ENCODE measurements at places on chromosomes 4 and X. TPM values are rescaled to one million over a fixed set of nuclear protein-coding genes. Genes with fewer than 3 reads are reported as not detected.

DNA sequence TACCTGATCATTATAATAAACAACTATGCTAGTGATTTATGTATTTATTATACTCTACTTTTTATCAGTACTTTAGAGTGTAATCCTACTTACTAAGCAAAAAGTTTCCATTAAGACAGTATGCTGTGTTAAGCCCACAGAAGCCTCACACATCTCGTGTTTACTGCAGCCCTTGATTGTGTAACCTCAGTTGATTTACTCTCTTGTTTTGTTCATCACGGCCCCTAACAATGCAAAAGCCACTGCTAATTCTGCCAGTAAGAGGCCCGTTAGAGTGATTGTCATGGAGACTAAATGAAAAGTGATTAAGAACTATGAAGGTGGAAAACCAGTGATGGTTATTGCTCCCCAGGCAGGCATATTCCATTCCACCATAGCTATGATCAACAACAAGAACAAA, 436.2 kb downstream of the SPOCK3 start:
- no peak for DNase-seq
- H3K27me3 ChIP-seq = no peaks in the 10 kb centered on the region
- no peaks in the 10 kb centered on the region for H3K4me1 ChIP-seq
- H3K27ac ChIP-seq = no peak overlapping the region
- no peak overlapping the region for H3K4me3 ChIP-seq

- H3K36me3 ChIP-seq = no peaks in the 10 kb centered on the region
- no peaks in the 10 kb centered on the region for H3K27me3 ChIP-seq
- H3K4me1 ChIP-seq = peaks cover 9% of the 10 kb centered on the region
- H3K27ac ChIP-seq = no peak overlapping the region
Measured at GRCh38 chrX:122584981-122585380, 599.1 kb upstream of the GRIA3 start.

GRCh38 chr4:121339824-121340223, 41.0 kb downstream of the QRFPR start:
- H3K4me3 ChIP-seq = no peak overlapping the region
- no peaks in the 10 kb centered on the region for H3K36me3 ChIP-seq
- no peaks in the 10 kb centered on the region for H3K4me1 ChIP-seq

DNA sequence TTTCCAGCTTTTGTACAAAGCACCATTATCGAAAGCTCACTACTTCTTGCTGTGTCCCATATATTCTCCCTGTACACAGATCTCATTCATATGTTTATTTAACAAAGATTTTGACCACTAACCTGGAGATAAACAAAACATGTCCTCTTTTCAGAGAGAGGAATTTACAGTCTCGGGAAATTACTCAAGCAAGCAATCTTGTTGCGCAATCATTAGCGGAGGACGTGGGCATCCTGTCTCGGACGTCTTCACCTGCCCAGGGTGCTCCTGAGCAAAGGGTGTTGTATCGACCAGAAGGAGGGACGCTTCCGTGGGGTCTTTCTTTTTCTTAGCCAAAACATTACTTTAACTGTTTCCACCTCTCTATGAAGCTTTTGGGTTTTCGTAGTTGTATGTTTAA, 66.5 kb upstream of the CLCN4 start:
- no peaks in the 10 kb centered on the region for H3K4me1 ChIP-seq
- no peaks in the 10 kb centered on the region for H3K27me3 ChIP-seq
- no peak overlapping the region for H3K4me3 ChIP-seq
- no peaks in the 10 kb centered on the region for H3K36me3 ChIP-seq
- no peak for DNase-seq
- no peak overlapping the region for H3K27ac ChIP-seq

GRCh38 chr4:53752124-53752523, 160.8 kb upstream of the LNX1 start:
- no peak overlapping the region for H3K4me3 ChIP-seq
- H3K27me3 ChIP-seq = no peaks in the 10 kb centered on the region
- H3K4me1 ChIP-seq = no peaks in the 10 kb centered on the region
- H3K36me3 ChIP-seq = no peaks in the 10 kb centered on the region

DNA sequence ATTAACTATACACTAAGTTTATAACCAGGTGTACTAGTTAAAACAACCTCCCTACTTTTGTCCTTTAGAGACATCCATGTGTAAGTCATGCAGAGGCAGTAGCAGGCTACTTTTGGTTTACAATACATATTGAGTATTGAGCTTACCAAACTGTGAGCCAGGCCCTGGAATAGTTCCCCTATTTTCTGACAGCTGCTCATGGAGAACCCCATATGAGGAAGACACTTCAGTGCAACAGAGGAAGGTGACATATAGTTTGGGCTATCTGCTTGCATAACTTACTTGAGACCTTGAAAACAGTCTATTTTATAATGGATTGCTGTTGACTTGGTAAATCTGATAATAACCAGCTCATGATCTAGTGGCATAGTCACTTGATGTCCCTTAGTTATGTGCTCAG, 190.5 kb downstream of the SH3BGRL start:
- no peak overlapping the region for H3K4me3 ChIP-seq
- no peak overlapping the region for H3K27ac ChIP-seq
- DNase-seq = no peak
- H3K4me1 ChIP-seq = no peaks in the 10 kb centered on the region
- H3K36me3 ChIP-seq = no peaks in the 10 kb centered on the region

- no peak overlapping the region for H3K27ac ChIP-seq
- no peaks in the 10 kb centered on the region for H3K36me3 ChIP-seq
- H3K4me3 ChIP-seq = no peak overlapping the region
- peak; percentile 2 for DNase-seq
Measured at GRCh38 chr4:188439641-188440311, 300.5 kb downstream of the TRIML1 start.

HMX1 gene
- total RNA-seq = not detected

ASB9 gene
- total RNA-seq = not detected

- peak overlapping the region; percentile 99 for H3K27ac ChIP-seq
- H3K4me3 ChIP-seq = no peak overlapping the region
- DNase-seq = peak; percentile 35
- no peaks in the 10 kb centered on the region for H3K27me3 ChIP-seq
Measured at GRCh38 chrX:3520982-3521381, 174.5 kb upstream of the MXRA5 start.

ABCG2 gene
- 0.76 TPM for total RNA-seq

DNA sequence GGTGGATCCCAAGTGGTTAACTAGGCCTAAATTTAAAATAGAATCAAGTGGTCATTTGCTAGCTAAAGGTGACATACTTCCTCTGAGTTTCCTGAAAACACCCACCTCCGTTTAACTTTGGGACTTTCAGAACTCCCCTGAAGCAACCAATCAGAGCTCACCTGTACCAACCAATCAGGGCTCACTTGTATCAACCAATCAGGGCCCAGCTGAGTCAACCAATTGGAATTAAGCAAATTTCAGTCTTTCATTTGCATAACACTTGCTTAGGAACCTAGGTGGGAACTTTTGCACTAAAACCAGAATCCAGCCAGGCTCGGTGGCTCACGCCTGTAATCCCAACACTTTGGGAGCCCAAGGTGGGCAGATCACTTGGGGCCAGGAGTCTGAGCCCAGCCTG, 15.9 kb downstream of the GPC4 start:
- H3K4me1 ChIP-seq = peaks cover 9% of the 10 kb centered on the region
- no peak overlapping the region for H3K27ac ChIP-seq
- no peaks in the 10 kb centered on the region for H3K27me3 ChIP-seq
- no peaks in the 10 kb centered on the region for H3K36me3 ChIP-seq

DNA sequence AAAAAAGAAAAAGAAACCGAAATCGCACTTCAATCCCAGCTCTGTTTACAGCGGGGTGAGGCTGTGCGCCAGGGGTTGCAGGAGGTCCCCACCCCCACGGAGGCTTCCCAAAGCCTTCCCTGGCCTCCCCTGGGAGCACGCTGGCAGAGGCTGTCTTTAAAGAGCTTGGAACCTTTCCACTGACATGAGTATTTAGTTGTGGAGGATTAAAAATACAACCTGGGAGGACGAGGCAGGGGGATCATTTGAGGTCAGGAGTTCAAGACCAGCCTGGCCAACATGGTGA, 69.1 kb downstream of the PPP2R2C start:
- H3K4me1 ChIP-seq = no peaks in the 10 kb centered on the region
- H3K36me3 ChIP-seq = no peaks in the 10 kb centered on the region
- H3K27me3 ChIP-seq = peaks cover 25% of the 10 kb centered on the region
- H3K4me3 ChIP-seq = no peak overlapping the region
- DNase-seq = no peak

CCDC110 gene
- total RNA-seq = 0.38 TPM

GRCh38 chr4:8029689-8030088, 90.0 kb upstream of the AFAP1 start:
- peaks cover 20% of the 10 kb centered on the region for H3K27me3 ChIP-seq
- H3K27ac ChIP-seq = no peak overlapping the region
- DNase-seq = no peak

GRCh38 chr4:47337893-47338292, 125.6 kb downstream of the COMMD8 start:
- no peak overlapping the region for H3K4me3 ChIP-seq
- no peaks in the 10 kb centered on the region for H3K27me3 ChIP-seq
- DNase-seq = no peak
- H3K4me1 ChIP-seq = no peaks in the 10 kb centered on the region

GRCh38 chr4:44162538-44163270, 285.9 kb downstream of the KCTD8 start:
- no peaks in the 10 kb centered on the region for H3K4me1 ChIP-seq
- DNase-seq = no peak
- no peak overlapping the region for H3K27ac ChIP-seq
- H3K36me3 ChIP-seq = no peaks in the 10 kb centered on the region
- H3K27me3 ChIP-seq = no peaks in the 10 kb centered on the region

DNA sequence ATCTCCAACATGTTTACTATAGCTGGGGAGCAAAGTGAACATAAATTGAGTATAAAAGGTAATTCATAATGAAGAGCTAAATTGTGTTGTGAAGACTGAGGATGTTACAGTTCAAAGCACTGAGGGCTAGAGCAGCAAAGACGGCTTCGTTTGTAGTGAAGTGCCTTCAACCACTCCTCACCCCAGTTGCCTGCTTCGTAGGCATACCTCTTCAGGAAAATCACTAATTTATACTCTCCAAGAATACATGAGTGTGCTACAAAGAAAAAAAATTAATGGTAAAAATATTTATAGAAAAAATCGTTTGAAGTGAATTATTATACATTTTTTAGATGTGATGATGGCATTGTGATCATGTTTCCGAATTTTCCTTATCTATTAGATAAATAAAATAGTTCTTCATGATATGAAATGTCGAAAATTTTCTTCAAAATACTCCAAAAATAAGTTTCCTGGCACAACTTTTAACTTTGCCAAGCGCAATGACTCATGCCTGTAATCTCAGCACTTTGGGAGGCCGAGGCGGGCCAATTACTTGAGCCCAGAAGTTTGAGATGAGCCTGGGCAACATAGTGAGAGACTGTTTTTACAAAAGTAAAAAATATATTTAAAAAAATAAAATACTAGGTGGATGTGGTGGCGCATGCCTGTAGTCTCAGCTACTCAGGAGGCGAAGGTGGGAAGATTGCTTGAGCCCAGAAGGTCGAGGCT, 41.6 kb downstream of the ZFP42 start:
- no peaks in the 10 kb centered on the region for H3K36me3 ChIP-seq
- H3K4me1 ChIP-seq = no peaks in the 10 kb centered on the region
- H3K27me3 ChIP-seq = no peaks in the 10 kb centered on the region
- no peak for DNase-seq
- H3K4me3 ChIP-seq = no peak overlapping the region
- H3K27ac ChIP-seq = no peak overlapping the region

CENPVL2 gene
- not detected for total RNA-seq

SRPX gene
- 75.7 TPM for total RNA-seq

- no peaks in the 10 kb centered on the region for H3K4me1 ChIP-seq
- no peaks in the 10 kb centered on the region for H3K27me3 ChIP-seq
- no peak overlapping the region for H3K4me3 ChIP-seq
- no peak overlapping the region for H3K27ac ChIP-seq
- no peaks in the 10 kb centered on the region for H3K36me3 ChIP-seq
Measured at GRCh38 chrX:27162496-27162895, 300.6 kb downstream of the PPP4R3C start.

DNA sequence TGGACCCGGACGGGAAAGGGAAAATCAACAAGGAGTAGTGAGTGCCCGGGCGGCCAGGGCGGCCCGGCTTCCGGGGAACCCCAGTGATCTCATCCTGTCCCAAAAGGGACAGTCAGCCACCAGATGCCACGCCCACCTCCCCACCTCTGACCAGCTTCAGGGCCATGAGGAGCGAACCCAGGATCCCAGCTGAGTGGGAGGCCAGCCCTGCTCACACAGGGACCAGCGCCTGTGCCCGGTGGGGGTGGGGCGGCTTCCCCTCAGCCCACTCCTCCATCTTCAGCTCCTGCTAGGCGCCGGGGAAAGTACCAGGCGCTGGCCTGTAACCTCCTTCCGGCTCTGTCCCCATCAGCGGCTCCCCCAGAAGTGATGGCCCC, 6.2 kb downstream of the MYL5 start:
- H3K27ac ChIP-seq = no peak overlapping the region
- H3K36me3 ChIP-seq = no peaks in the 10 kb centered on the region
- no peaks in the 10 kb centered on the region for H3K4me1 ChIP-seq
- peak; percentile 31 for DNase-seq
- H3K27me3 ChIP-seq = no peaks in the 10 kb centered on the region
- H3K4me3 ChIP-seq = peak overlapping the region; percentile 54

DNA sequence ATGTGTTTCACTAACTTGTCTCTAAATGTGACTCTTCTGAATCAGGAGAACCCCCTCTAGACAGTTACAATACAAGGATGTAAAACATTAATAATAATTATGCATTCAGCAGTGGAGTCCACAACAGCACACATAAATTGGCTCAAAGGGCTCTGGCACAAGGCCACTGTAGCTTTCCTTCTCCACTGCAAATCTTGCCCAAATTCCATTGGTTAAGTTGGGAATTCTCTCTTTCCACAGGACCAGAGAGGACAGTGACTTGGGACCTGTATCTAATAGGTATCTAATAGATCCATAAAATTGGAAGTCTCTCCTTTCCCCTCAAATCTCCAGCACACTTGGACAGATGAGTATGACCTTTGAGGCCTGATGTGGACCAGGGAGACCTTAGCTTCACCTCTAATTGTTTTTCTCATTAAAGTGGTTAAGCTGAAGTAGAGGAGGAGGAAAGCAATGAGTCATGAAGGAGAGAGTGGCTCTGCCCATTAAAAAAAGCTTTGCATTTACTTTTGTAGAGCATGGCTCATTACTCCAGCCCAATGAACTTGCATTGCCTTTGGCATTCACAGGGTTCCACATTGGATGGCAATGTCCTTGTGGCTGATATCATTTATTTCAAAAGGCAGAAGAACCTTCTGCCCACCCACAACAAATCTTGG, 72.3 kb upstream of the SH3RF1 start:
- H3K4me3 ChIP-seq = no peak overlapping the region
- peaks cover 51% of the 10 kb centered on the region for H3K4me1 ChIP-seq
- no peaks in the 10 kb centered on the region for H3K36me3 ChIP-seq
- peak; percentile 63 for DNase-seq

NPY5R gene
- total RNA-seq = not detected

DNA sequence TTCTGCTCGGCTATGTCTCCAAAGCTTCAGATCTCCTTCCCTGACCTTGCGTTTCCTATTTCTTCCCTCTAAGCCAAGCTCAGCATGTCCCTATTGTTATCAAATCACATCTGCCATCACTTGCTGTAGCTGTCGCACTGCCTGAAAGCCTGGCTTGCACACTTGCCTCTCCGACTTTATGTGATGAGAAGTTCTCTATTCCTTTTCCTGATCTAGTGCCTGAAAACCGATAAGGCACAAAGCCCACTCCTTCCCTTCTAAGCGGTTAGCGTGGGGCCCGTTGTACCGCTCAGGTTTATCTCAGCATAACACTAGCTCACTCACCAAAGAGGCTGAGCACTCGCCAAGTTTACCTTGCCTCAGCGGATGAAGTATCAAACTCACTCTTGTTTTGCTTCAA, 816 bp downstream of the NMU start:
- no peak for DNase-seq
- H3K36me3 ChIP-seq = no peaks in the 10 kb centered on the region
- H3K4me3 ChIP-seq = no peak overlapping the region
- 0 out of 2 replicates have a peak, but pooled peaks cover 9% of the 10 kb centered on the region for H3K4me1 ChIP-seq

SSX4B gene
- total RNA-seq = not detected

MAGEC3 gene
- not detected for total RNA-seq
